ENCODE measurements at places on chromosomes 3 and 15.

- no peak for DNase-seq
Measured at GRCh38 chr3:159711560-159712333, 276.9 kb upstream of the IL12A start.

DNA sequence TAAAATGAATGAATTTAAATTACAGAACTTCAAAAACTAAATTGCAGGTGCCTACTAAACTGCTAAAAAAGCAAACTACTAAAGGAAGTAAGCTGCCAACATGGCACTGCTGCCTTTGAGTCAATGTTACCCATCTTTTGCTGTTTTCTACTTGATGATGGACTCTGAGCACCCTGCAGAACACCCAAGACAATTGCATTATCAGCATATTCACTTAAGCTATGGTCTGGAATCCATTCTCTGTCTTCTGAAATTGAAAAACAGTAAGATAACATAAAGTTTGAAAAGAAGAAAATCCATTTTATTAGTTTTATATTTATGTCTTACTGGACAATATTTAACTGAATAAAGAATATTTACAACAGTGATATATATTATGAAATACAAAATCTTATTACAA is 91.4 kb downstream of the ZBBX start:
- no peak for DNase-seq

GRCh38 chr3:484341-484740 is 287.8 kb downstream of the CHL1 start:
- no peak for DNase-seq

DNA sequence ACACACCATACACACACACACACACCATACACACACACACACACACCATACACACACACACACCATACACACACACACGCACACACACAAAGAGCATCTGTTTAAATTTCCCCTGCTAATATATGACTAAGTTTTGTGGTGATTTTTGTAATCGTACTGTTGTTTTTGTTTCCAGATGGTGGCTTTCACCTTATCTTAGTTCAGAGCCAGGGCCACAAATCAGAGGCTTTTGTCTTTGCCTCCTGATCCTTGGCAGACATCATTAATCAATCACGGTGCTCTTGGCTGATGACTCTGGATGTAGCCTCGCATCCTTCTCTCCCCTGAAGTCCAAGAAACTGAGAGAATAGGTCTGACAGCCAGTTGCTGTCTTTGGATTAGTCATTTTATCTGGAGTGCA is 52.1 kb downstream of the EDEM1 start:
- DNase-seq: no peak

DNA sequence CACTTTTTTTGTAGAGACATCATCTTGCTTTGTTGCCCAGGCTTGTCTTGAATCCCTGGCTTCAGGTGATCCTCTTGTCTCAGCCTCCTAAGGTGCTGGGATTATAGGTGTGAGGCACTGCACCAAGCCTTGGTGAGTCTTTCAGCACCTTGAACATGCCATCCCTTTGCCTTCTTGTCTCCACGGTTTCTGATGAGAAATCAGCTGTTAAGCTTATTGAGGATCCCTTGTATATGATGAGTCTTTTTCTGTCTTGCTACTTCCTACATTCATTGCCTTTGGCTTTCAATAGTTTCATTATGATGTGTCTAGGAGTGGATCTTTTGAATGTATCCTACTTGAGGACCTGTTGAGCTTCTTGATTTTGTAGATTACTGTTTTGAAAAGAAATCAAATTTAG is 35.9 kb upstream of the TMCC1 start:
- DNase-seq: no peak

DNA sequence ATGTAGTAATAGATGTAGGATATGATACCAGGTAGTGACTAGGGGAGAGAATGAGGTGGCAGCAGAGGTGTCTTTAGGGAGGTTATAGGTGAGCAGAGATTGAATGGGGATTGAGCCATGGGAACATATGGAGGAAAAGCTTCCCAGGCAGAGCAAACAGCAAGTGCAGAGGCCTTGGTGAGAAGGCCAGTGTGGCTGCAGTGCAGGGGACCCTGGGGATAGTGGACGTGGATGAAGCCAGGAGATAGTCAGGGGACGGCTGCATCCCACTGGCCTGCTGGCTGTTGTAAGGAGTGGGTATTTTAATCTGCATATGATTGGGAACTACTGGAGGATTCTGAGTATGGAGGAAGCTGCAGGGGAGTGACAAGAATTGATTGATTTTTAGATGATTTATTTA is 62.7 kb upstream of the TRAK1 start:
- no peak for DNase-seq

DNA sequence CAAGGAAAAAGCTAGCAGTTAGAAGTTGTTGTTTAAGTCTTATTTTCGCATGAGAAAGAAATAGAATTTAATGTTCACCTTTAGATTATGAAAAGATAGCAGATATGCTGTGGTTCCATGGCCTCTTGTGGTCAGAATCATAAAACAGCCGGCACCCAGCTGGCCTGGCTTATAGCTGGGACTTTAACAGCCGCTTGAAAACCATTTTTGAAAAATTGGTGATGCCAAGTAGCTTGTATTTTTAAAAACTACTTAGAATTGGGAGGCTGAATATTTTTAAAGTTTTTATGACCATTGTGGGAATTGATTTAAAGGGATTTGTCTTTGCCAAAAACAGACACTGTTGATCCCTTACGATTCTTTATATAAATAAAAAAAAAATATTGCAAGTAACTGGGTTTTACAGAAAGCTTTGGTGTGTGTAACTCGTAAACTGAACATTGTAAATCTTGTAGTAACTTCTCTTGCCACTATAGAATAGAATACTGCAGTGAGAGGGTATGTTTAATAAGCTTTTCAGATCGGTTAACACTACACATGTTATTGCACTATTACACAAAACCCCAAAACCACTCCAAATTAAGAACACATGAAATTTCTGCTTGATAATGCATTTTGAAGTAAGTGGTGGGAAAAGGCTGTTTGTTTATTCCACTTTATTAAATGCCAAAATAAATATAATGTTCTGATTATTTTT is 6.6 kb downstream of the ARRDC4 start:
- DNase-seq: no peak

DNA sequence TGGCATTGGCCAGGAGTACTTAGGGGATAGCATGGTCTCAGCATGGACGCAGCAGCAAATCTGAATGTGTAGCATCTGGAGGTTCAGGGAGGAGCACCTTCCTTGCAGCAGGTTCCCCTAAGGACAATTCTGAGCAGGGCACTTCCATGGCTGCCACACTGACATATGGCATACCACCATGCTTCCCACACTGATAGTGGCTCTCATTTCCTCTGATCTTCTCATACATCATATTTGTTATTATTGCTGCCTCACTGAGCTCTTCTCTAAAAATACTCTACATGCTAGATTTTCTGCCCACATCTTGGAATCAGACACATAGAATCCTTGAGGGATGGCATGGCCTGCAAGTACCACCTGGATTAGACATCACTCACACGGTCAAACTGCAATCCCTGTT is 7.3 kb upstream of the MNS1 start:
- DNase-seq: no peak

DNA sequence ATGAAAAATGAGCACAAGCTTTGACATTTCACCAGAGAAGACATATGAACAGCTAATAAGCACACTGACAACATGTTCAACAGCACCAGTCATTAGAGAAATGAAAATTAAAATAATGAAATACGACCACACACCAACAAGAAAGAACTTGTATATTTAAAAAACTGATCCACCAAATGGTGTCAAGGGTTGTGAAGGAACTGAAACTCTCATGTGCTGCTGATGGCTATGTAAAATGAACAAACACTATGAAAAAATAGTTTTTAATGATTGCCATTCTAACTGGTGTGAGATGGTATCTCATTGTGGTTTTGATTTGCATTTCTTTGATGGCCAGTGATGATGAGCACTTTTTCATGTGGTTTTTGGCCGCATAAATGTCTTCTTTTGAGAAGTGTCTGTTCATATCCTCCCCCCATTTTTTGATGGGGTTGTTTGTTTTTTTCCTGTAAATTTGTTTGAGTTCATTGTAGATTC is 193.8 kb downstream of the SCAPER start:
- DNase-seq: no peak

GRCh38 chr15:85318048-85318731 is 62.2 kb upstream of the AKAP13 start:
- peak; percentile 14 for DNase-seq

- DNase-seq: no peak
Measured at GRCh38 chr3:73423116-73423515, 201.6 kb downstream of the PDZRN3 start.

GRCh38 chr15:99177679-99178078 is 71.7 kb downstream of the TTC23 start:
- DNase-seq: no peak

GRCh38 chr15:52095597-52096262 is 16.8 kb downstream of the BCL2L10 start:
- DNase-seq: no peak

GRCh38 chr3:72032441-72033135 is 247.6 kb upstream of the PROK2 start:
- no peak for DNase-seq

DNA sequence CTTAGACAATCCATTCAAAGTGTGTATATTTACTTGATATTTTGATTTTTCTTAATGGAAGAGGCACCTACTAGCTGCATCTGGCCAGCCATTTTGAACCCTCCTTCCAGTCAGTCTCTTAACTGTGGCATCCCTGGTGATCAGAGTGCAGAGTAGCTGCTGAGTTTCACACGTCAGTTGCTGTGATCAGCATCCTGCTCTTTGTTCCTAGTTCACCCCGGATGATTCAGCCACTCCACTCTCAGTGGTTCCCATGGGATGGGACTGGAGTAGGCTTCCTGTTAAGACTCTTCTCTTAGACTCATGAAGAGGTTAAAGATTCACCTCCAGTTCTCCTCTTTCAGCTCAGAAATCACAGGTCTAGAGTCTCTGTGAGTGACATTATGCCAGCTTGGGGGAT is 75.8 kb downstream of the STXBP5L start:
- DNase-seq: no peak

DNA sequence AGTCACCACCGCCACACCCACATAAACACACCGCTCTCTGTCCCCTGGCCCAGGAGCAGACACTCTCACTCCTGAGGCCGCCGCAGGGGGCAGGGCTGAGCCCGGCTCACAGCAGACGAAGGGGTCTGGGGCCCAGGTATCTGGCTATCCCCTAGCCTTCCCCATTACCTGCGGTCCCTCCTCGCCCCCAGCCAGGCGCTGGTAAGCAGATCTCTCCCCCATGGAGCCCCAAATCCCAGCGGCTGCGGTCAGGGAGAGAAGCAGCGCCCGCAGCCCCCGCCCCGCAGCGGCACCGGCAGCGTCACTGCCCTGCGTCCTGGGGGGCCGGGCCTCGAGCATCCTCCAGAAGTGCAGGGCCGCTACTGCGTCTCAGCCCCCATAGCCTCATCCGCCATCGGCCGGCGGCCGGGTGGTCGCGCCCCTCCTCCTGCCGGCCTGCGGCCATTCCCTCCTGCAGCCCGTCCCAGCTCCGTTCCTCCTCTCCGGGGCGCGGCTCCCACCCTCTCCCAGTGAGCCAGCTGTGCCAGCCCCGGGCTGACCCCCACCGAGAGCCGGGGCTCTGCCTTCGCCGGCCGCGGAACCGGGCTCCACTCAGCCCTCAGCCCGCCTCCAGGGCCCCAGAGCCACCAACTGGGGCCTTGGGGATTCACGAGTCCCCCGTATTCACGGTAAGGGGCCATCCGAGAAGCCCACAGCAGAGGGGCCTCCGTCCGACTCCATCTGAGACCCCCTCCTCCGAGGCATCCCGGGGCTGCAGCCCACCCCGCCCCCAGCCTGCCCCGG is 13.1 kb downstream of the TNK2 start:
- peak; percentile 73 for DNase-seq

- no peak for DNase-seq
Measured at GRCh38 chr15:68846851-68847439, 26.2 kb upstream of the ANP32A start.

GRCh38 chr3:50559702-50560101 is 7.8 kb downstream of the C3orf18 start:
- no peak for DNase-seq
